ENCODE measurements at places on chromosomes 13 and 19.

DNA sequence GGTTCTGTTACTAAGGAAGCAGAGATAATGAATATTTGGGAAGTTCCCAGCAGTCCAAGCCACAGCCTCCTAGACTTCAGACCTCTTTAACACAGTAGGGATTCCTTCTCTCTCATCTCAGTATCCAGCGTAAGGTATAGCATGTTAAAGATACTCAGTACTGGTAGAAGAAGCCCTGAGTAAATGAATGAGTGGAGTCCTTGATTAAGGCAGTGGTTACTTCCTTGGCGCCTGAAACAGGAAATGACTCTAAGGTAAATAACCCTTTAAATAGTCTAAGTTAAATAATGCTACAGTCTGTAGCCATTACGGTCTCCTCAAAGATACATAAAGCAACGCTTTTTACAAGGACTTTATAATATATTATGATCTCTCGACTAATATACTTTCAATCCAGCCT, 650.8 kb upstream of the MIR17HG start:
- DNase-seq = no peak

DNA sequence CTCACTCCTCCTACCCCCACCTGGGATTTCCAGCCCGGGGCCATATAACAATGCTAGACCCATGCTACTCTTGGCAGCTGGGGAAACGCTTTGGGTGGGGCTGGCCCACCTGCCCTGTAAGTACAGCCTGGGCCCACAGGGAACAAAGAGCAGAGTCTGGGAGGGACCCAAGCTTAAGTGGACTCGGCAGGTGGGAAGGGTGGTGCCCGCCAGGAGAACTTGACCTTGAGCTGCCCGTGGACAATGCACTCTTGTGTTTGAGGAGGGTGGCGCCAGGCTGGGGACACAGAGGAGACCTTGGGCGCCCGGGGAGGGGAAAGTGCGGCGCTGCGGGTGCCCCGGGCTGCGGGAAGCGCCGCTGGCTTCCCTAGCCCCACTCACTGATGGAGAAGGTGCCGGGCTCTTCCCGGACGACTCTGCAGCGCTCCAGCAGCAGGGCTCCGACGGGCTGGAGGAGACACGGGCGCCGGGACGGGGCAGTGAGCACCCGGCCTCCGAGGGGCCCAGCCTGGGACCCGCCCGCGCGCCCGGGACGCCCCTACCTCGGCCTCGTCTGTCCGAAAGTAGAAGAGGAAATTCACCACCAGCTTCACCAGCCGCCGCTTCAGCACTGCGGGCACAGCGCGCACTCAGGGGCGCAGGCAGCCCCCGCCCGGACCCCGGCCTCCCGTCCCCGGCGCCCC, 607 bp downstream of the PLEKHJ1 start:
- DNase-seq = no peak

DNA sequence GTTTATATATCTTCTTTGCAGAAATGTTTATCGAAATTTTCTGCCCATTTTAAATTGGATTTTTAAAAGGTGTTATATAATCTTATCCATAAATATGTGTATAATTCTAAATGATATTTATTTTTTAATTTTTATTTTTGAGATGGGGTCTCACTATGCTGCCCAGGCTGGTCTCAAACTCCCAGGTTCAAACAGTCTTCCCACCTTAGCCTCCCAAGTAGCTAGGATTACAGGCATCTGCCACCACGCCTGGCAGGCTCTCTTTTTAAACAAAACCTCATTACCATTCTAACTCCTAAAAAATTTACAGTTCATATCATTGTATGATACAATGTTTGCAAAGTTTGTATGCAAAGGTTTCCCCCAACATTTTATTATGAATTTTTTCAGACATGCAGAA, 7.2 kb downstream of the LGALS7B start:
- DNase-seq = no peak

- DNase-seq = no peak
Observed at GRCh38 chr13:75025956-75026355, 456.0 kb downstream of the TBC1D4 start.

- DNase-seq = no peak
Observed at GRCh38 chr19:11931051-11931450, 6.1 kb downstream of the ZNF700 start.

DNA sequence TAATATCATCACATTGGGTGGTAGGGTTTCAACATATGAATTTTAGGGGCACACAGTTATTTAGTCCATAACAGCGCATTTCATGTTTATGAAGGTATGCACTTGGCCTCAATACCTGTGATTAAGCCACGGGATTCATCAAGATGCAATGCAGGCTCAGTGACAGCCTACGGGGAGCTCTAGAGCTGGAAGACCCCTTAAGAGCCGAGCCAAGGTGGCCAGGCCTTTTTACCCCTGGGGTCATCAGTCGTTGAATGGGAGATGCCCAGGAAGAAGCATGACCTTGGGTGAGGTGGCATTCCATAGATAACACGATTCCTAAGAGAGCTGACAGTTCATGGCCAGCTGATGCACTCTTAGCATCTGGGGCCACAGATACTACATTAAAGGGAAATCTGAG, 380.0 kb downstream of the ZNF536 start:
- no peak for DNase-seq

- no peak for DNase-seq
Observed at GRCh38 chr19:52742516-52742915, 7.7 kb upstream of the ZNF611 start.

DNA sequence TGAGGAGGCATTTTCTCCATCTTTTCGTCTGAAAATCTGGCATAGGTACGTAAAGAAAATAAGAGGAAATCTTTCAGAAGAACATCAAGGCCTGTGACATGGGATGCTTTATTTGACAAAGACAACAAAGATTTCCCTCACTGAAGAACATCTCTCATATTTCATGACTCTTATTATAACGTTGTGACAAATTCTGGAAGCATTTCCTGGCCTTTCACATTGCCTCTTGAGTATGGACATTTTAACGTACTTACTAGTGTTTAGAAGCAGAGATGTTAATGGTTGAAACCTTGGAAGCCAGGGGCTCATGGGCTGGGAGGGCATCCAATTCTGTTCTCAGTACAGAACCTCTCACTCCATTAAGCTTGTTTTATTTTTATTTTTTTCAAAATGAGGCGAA, 210.8 kb downstream of the DCT start:
- DNase-seq = no peak

GRCh38 chr19:16338470-16339360, 14.1 kb downstream of the KLF2 start:
- DNase-seq = peak; percentile 70

- no peak for DNase-seq
Observed at GRCh38 chr19:29769997-29770396, 41.8 kb upstream of the CCNE1 start.

DNA sequence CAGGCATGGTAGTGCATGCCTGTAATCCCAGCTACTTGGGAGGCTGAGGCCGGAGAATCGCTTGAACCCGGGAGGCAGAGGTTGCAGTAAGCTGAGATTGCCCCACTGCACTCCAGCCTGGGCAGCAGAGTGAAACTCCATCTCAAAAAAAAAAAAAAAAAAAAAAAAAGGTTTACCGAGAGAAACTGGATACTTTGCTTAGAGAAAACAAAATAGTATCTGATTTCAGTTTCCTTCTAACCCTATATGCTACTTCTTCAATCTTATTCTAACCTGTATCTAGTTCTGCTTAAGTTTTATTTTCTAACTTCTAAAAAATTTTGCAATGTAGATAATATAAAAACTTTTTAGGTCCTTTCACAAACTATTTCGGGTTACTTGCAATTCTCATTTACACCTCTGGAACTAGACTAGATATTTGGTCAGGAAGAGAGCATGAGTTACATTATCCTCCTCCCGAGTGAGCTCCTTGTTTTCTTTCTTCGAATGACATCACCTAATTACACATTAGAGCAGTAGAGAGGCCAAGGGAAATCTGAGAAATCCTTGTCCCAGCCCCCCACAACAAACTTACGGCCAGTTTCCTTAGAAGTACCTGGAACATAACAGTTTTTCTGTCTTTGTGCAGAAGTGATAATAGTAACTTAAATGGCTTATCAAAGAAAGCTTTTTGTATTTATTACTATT, 128.9 kb downstream of the B3GLCT start:
- DNase-seq = no peak

DNA sequence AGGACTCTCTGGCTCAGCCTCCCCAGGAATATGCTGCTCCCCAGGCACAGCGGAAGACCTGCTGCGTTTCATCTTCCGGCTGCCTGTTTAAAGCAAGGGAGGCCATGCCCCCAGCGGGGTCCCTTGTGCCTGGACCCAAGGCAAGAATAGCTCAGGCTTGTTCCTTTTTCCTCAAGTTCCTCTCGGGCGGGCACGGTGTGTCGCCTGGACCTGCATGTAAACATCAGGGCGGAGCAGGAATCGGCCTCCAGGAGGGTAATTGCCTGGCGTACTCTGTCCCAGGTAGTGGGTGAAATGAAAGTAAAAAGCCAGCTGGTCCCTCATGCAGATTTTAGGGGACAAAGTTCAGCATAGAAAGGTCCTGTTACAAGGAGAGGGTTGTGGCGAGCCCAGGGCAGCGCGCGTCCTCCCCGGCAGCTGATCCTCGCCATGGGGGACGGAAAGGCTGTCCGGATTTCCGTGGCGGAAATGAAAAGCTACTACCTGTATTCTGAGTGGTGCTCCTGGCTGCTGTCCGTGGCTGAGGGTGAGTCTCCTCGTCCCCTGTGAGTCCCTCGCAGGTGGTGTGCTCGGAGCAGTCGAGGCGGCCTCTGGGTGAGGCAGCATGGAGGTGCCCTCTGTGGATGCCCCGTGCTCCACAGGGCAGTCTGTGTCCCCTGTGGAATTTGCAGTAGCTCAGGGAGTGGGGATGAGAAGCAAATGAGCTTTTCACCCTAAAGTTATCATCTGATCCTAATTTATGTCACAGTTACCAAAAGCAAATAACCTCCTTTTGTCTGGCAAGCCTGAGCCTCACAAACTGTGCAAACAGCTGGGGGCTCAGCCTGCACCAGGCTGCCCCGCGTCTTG, 16.2 kb downstream of the MCF2L start:
- no peak for DNase-seq

- DNase-seq = no peak
Observed at GRCh38 chr19:6278740-6279619, 795 bp downstream of the MLLT1 start.

- no peak for DNase-seq
Observed at GRCh38 chr13:84864341-84864740, 934.9 kb downstream of the SLITRK6 start.

- DNase-seq = no peak
Observed at GRCh38 chr19:2003874-2004273, 11.6 kb downstream of the BTBD2 start.

- no peak for DNase-seq
Observed at GRCh38 chr13:78587395-78587794, 16.0 kb downstream of the POU4F1 start.

DNA sequence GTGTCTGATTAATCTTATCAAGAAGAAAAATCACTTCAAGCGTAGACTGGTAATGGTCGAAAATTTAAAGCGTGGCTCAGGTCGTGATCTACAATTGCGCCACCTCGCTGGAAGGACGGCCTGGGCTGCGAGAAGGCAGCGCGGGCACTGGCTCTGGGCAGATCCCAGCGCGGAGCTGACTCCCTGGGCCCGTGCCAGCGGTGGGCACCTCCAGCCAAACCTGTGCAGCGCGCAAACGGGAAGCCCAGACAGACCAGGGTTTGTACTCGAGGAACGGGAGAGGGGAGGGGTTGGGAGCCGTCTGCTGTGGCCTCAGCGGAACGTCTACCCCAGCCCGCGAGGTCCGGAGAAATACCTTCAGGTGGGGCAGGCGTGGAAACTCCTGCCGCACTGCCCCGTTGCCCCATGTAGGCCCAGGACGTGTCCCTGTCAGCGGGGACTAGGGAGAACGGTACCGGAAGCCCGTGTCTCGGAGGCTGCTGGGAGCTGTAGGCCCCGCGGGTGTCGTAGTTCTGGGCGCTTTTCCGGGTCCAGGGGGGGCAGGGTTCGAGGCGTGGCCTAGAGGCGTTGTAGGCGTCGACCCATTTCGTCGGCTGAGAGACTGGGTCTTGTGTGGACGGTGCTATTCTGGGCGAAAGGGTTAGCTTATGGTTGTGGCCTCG, 21.1 kb downstream of the ZNF274 start:
- DNase-seq = no peak

DNA sequence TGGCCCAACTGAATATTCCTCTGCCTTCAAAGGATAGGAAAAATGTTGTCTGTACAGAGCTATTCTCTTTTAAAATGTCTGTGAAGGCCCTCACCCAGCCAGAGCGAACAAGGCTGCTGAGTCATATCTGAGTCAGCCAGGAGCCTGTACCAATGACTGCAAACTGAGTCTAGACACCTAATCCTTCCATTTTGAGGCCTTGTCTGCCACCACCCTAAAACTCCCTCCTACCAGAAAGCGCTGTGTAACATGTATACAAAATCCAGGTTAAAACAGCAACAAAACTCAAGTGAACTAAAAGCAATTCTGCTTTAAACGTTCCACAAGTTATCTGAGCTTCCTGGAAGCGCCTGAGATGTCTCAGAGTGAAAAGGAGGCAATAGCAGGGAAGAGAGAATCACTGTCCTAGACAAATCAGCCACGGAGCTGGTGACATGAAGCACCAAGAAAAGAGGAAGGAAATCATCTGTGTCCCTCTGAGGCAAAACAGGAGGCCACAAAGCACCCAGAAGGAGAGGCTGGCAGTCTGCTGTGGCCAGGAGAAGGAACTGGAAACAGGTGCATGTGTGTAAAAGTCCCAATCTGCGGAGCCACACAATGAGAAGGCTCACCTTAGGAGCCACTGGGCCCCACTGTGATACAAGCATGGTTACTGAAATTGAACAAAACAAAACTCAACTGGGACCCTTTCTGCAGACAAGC, 10.2 kb downstream of the DHRS12 start:
- DNase-seq = peak; percentile 77

GRCh38 chr19:49889687-49890348, 6.9 kb downstream of the IL4I1 start:
- DNase-seq = peak; percentile 73

DNA sequence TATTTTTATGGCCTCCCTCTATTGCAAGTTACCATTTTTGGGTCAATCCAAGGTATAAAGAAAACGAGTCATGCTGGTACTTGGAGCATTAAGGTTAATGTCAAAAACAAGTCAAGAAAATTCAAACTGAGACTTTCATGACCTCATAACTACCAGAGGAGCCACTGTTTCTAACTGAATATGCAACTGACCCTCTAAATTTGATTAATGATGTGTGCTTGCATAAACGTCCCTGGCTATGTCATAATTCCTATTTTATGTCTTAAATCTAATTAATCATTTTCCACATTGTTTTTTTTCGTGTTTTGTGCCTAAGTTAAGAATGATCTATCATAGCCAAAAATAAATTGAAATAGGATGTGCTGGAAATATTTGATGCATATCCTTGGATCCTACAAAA, 396.7 kb upstream of the GPC6 start:
- DNase-seq = no peak

All from stimulated activated CD4-positive, alpha-beta T cell treated with anti-CD3 and anti-CD28 coated beads, Interleukin-4, amount 100 ng/mL, for 24 hours (primary cell).